ENCODE measurements at places on chromosomes 16 and 17. TPM values are rescaled to one million over a fixed set of nuclear protein-coding genes. Genes with fewer than 3 reads are reported as not detected.

Gene WSCD1
- total RNA-seq = 0.87 TPM

Gene TRPV3
- 1.00 TPM for total RNA-seq

Gene GCGR
- not detected for total RNA-seq

Gene PROCA1
- total RNA-seq = 1.7 TPM

Gene NRN1L
- not detected for total RNA-seq

Gene TBC1D3G
- total RNA-seq = not detected

Gene LPO
- total RNA-seq = not detected

Gene FUS
- 79.6 TPM for total RNA-seq
